Pancreas (tissue), 10 donors: ENCODE measurements at places on chromosomes 1 and 21.
A peak's percentile ranks its signal among the peaks of the same experiment; 100 is the strongest.

- no peak overlapping the region for H3K4me3 ChIP-seq
- no peak overlapping the region for H3K27ac ChIP-seq
- H3K36me3 ChIP-seq, result no peaks in the 10 kb centered on the region
- H3K4me1 ChIP-seq, result no peaks in the 10 kb centered on the region
Observed at GRCh38 chr1:181326348-181326747, 157.0 kb upstream of the CACNA1E start.

DNA sequence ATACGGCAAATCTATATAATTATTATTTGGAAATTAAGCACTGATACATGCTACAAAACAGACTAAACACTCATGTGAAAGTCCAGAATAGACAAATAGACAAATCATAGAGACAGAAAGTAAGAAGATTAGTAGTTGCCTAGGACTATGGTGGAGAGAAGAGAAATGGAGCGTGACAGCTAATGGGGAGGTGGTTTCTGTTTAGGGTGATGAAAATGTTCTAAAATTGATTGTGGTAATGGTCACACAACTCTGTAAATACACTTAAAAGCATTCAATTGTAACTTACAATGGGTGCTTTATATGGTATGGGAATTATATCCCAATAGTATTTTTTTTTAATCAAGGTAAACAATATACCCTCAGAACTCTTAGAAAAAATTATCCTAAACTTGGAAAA is 20.4 kb upstream of the ITLN2 start:
- H3K4me1 ChIP-seq, result no peaks in the 10 kb centered on the region
- H3K36me3 ChIP-seq, result no peaks in the 10 kb centered on the region
- no peak for DNase-seq

GRCh38 chr1:188127507-188127906 is 1298.8 kb downstream of the PLA2G4A start:
- no peaks in the 10 kb centered on the region for H3K36me3 ChIP-seq
- H3K4me3 ChIP-seq, result no peak overlapping the region
- no peaks in the 10 kb centered on the region for H3K4me1 ChIP-seq

GRCh38 chr1:21295002-21295401 is 4.7 kb upstream of the ECE1 start:
- no peaks in the 10 kb centered on the region for H3K27me3 ChIP-seq
- H3K36me3 ChIP-seq, result no peaks in the 10 kb centered on the region
- H3K27ac ChIP-seq, result no peak overlapping the region
- no peak overlapping the region for H3K4me3 ChIP-seq
- no peak for DNase-seq

- no peak overlapping the region for H3K27ac ChIP-seq
- no peak for DNase-seq
- no peaks in the 10 kb centered on the region for H3K36me3 ChIP-seq
- no peak overlapping the region for H3K4me3 ChIP-seq
- no peaks in the 10 kb centered on the region for H3K27me3 ChIP-seq
Observed at GRCh38 chr1:183711165-183711682, 58.1 kb upstream of the APOBEC4 start.

DNA sequence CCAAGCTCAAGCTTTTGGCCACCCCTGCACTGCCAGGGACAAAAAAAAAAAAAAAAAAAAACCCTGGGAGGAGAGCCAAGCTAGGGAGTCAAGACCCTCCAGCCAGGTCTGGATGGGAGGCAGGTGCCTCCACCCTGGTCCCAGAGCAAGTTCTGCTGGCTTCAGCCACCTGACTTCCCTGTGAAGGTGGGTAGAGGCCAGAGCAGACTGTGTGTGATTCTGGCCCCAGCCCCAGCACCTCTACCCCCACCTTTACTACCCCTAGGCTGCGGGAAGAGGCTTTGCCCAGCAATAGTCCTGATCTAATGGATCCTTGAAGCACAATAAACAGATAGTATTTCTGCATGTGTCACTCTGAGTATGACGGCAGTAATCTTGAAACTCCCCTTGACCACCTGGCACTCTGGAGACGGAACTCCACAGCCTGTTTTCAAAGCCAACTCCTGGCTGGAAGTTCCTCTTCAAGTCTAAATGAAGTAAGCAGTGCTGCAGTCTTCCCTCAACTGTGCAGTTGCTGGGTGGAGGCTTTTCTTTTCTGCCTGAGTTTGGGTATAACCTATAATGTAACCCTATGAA is 9.8 kb downstream of the PDZK1IP1 start:
- H3K4me1 ChIP-seq, result no peaks in the 10 kb centered on the region
- DNase-seq, result no peak
- H3K36me3 ChIP-seq, result no peaks in the 10 kb centered on the region
- no peak overlapping the region for H3K27ac ChIP-seq

DNA sequence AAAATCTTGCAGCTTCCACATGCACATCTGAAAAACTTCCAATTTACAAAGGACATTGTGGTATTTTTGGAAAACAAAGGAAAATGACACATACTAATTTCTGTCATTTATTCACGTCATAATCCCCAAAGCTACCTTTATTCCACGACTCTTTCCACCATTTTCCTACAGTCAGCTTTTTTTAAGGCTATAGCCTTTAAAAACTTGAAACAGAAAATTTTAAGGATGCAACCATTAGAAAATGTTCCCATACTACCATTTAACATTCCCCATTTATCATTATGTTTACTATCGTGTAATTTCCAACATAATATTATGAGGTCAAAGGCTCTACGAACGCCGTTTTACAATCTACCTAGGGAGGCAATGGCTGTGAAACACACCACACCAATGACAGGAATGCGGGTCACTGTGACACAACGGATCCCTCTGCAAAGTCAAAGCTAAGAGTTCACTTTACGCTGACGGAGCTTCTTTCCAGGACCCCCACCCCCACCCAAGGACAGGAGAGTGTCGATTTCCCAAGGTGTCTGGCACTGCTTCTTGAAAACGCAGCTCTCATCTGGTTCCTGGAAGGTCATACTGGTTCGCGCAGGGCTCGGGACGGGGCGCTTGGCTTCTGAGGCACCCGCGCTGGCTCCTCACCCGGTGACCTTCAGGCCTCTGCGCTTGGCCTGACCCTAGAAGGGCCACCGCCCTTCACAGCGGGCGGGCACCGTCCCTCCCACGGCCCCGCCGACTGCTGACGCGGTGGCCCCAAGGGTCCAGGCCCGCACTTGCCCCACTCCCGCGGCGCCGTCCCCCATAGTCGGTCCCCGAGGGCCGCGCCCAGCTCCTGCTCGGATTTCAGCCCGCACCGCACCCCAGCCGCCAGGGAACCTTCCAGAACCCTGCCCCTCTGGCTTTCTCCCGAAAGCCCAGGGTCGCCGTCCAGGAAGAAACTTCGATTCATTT is 50.5 kb upstream of the ATF3 start:
- peak overlapping the region; percentile 75 for H3K4me3 ChIP-seq
- H3K27me3 ChIP-seq, result no peaks in the 10 kb centered on the region
- peak overlapping the region; percentile 85 for H3K27ac ChIP-seq
- no peaks in the 10 kb centered on the region for H3K4me1 ChIP-seq
- H3K36me3 ChIP-seq, result no peaks in the 10 kb centered on the region

- H3K27me3 ChIP-seq, result no peaks in the 10 kb centered on the region
- no peak overlapping the region for H3K4me3 ChIP-seq
- H3K27ac ChIP-seq, result no peak overlapping the region
- H3K36me3 ChIP-seq, result no peaks in the 10 kb centered on the region
- no peak for DNase-seq
- no peaks in the 10 kb centered on the region for H3K4me1 ChIP-seq
Observed at GRCh38 chr1:48946070-48946469, 169.4 kb upstream of the BEND5 start.

DNA sequence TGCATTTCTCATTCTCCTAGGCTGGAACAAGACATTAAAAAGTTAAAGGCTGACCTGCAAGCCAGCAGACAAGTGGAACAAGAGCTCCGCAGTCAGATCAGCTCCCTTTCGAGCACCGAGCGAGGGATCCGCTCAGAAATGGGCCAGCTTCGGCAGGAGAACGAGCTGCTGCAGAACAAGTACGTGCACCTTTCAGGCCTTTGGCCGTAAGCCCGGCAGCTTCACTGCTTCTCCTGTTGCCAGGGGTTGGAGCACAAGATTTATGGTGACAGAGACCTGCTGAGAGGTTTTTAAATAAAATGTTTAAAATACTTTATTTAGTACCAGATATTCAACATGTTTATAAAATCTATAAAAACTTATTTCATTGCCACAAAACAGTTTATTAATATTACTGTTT is 53.4 kb downstream of the MACO1 start:
- H3K4me3 ChIP-seq, result no peak overlapping the region
- no peaks in the 10 kb centered on the region for H3K36me3 ChIP-seq
- DNase-seq, result peak; percentile 73
- no peak overlapping the region for H3K27ac ChIP-seq
- peaks cover 21% of the 10 kb centered on the region for H3K4me1 ChIP-seq

- no peaks in the 10 kb centered on the region for H3K36me3 ChIP-seq
- DNase-seq, result no peak
- no peak overlapping the region for H3K27ac ChIP-seq
- H3K4me1 ChIP-seq, result no peaks in the 10 kb centered on the region
- no peak overlapping the region for H3K4me3 ChIP-seq
Observed at GRCh38 chr1:65681096-65681495, 111.6 kb upstream of the PDE4B start.

- H3K36me3 ChIP-seq, result no peaks in the 10 kb centered on the region
- H3K27ac ChIP-seq, result no peak overlapping the region
- no peaks in the 10 kb centered on the region for H3K27me3 ChIP-seq
- no peak for DNase-seq
Observed at GRCh38 chr1:111511370-111511769, 7.9 kb upstream of the ADORA3 start.

DNA sequence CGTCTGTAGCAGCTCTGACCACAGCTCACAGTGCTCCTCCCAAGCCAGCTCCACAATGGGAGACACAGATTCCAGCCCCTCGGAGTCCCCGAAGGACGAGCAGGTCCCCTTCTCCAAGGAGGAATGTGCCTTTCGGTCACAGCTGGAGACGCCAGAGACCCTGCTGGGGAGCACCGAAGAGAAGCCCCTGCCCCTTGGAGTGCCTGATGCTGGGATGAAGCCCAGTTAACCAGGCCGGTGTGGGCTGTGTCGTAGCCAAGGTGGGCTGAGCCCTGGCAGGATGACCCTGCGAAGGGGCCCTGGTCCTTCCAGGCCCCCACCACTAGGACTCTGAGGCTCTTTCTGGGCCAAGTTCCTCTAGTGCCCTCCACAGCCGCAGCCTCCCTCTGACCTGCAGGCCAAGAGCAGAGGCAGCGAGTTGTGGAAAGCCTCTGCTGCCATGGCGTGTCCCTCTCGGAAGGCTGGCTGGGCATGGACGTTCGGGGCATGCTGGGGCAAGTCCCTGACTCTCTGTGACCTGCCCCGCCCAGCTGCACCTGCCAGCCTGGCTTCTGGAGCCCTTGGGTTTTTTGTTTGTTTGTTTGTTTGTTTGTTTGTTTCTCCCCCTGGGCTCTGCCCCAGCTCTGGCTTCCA is 22.9 kb upstream of the VPS13D start:
- H3K4me3 ChIP-seq, result no peak overlapping the region
- no peak for DNase-seq
- no peak overlapping the region for H3K27ac ChIP-seq
- H3K36me3 ChIP-seq, result no peaks in the 10 kb centered on the region
- no peaks in the 10 kb centered on the region for H3K27me3 ChIP-seq

DNA sequence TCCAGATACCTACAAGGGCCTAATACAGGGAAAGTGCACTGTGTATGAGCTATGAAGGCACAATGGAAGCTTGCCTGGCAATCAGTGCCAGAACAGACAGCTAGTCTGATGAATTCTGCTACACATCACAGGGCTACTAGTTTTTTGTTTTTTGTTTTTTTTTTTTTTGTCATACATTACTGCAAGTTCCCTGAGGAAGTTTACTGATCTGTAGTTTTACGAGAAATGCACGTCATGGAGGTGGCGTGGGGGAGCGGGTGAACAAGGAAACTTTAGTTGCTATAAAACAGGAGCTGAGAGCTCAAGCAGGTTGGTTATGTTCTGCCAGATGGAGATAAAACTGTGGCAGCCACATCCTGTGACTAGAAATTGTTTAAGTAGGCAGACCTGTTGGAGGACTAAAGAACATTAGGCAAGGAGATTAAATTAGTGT is 17.7 kb downstream of the PTPRC start:
- no peaks in the 10 kb centered on the region for H3K4me1 ChIP-seq
- no peaks in the 10 kb centered on the region for H3K36me3 ChIP-seq
- DNase-seq, result no peak
- no peak overlapping the region for H3K4me3 ChIP-seq

- DNase-seq, result no peak
- no peak overlapping the region for H3K27ac ChIP-seq
- H3K4me3 ChIP-seq, result no peak overlapping the region
- H3K4me1 ChIP-seq, result no peaks in the 10 kb centered on the region
- H3K36me3 ChIP-seq, result no peaks in the 10 kb centered on the region
- no peaks in the 10 kb centered on the region for H3K27me3 ChIP-seq
Observed at GRCh38 chr21:38439426-38439825, 58.9 kb downstream of the ERG start.

DNA sequence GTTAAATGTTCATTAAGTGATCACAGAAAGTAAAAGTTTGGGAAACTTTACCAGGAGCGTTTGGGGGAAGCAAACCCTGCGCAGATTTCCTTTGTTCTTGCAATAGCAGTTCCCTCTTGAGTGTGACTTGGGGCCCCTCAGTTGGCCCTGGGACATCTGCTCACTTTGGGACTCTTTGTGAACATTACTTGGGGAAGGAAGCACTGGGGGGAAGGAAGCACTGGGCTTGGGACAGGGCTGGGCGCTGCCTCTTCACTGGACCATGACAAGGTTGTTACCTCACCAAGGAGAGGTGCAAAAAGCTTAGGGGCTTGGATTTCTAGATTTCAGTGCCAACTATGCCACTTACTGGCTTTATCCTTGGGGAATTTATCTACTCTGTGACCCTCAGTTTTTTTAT is 63.5 kb downstream of the ETS2 start:
- no peak overlapping the region for H3K4me3 ChIP-seq
- no peaks in the 10 kb centered on the region for H3K36me3 ChIP-seq

DNA sequence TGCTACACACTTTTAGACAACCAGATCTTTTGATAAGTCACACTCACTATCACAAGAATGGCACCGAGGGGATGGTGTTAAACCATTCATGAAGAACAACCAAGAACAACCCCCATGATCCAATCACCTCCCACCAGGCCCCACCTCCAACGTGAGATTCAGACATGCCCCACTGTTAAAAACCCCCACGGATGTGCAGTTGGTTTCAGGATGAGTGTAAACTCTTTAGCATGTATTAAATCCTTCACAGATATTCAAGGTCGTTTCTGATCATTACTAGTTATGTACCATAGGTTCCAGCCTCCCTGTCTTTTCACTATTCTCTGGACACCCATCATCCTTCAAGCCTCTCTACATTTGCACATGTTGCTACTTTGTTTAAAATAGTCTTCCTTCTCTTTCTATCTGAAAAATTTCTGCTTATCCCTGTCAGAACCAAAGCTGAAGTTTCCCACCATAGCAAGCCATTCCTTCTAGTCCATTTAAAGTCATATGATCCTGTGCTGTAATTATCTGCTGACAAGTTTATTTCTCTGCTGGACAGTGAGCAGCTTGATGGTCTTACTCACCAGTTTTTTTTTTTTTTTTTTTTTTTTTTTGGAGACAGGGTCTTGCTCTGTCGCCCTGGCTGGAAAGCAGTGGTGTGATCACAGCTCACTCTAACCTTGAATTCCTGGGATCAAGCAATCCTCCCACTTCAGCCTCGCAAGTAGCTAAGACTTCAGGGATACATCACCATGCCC is 36.8 kb downstream of the MAP10 start:
- H3K27ac ChIP-seq, result no peak overlapping the region
- no peaks in the 10 kb centered on the region for H3K36me3 ChIP-seq
- no peaks in the 10 kb centered on the region for H3K4me1 ChIP-seq
- H3K27me3 ChIP-seq, result no peaks in the 10 kb centered on the region
- H3K4me3 ChIP-seq, result no peak overlapping the region
